ENCODE measurements at places on chromosomes 1 and 21.

DNA sequence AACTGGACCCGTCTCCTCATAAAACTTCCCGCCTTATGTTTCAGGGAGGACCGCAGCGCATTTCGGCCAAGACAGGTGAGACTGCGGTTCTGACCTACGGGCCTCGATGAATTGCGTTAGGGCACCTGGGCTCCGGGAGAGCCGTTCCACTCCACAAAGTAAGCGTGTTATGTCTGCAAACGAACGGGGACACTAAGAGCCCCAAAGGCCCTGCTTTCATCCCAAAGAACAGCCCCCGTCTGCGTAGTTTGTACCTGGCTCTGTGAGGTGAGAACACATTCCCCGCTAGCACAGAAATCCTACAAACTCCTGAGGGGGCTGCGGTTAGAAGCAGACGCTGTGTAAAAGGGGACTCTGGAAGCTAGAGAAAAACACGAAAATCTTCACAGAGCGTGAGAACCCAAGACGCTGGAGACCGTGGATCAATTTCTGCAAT is 41.6 kb upstream of the PPIAL4F start:
- no peak for DNase-seq

- DNase-seq = no peak
Observed at GRCh38 chr1:225651872-225652728, 823 bp downstream of the ENAH start.

- DNase-seq = no peak
Observed at GRCh38 chr1:7369866-7370265, 401.2 kb upstream of the VAMP3 start.

- DNase-seq = no peak
Observed at GRCh38 chr1:192350356-192350755, 33.6 kb downstream of the RGS21 start.

DNA sequence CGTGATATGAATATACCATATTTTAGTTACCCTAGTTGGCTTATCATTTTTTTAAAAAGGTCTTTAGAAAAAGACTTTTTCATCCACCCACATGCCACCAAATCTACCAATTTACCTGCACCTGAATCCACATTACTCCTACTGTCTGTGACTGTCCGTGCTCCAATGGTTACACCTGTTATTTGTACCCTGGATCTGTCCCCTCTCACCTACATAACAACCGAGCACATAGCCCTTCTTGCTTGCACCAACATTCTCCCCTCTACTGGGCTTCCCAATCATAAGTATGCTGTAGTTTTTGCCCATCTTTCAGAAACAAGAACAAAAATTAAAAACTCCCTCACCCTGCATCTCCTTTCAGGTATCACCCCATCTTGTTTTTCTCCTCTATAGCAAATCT is 17.6 kb downstream of the SOD1 start:
- DNase-seq = no peak
